ENCODE measurements at places on chromosomes 1 and 21.

GRCh38 chr1:226671277-226671676, 67.8 kb downstream of the ITPKB start:
- no peak for DNase-seq

DNA sequence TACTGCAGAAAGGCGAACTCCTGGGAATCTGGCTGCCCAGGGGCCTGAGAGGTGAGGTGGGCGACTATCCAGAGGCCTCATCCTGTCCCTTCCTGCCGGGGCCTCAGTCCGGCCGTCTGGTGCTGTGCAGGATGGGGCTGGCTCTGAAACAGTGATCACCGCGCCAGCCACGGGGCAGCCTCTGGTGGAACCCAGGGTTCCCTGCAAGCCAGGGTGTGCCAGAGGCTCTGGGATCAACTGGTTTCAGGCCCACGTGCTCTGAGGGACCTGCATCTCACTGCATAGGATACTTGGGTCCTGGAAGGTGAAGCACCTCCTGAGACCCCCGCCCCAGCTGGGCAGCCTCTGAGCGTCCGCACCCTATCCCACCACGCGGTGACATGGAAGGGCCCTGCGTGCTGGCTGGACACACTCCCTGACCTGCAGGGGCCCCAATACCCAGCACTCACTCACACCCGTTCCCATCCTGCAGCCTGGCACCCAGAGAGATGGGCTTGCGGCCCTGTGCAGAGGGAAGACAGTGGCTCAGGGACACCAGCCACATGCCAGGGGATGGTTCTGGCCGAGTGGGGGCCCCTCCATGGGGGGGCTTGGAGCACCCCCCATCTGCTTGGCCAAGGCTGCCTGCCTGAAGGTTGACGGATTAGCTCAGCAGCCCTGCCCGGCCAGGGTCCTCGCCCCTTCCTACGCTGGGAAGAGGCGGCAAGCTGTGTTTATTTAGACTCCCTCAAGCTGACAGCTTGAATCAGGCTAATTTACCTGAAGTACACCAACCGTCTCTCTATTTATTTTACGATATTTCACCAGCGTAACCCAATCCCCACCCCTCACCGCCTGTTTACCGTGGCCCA, 64.3 kb upstream of the TTC34 start:
- no peak for DNase-seq

DNA sequence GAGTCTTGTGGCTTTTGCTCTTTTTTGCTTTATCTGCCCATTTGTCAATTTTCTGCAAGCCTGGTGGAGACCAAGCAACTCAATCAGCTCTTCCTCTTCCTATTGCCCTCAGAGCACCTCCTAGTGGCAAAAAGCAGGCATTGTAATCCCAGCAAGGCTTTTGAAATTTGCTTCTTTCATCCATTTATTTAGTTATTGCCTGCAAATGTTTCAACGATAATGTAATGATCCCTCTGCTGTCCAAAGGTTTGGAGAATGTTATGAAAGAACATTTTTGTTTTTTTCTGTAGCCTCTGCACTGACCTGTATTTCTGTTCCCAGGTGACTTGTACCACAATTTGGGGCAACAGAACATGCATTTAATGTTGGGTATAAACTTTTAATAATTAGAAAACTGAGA, 127.8 kb downstream of the GABPA start:
- DNase-seq = peak; percentile 17

DNA sequence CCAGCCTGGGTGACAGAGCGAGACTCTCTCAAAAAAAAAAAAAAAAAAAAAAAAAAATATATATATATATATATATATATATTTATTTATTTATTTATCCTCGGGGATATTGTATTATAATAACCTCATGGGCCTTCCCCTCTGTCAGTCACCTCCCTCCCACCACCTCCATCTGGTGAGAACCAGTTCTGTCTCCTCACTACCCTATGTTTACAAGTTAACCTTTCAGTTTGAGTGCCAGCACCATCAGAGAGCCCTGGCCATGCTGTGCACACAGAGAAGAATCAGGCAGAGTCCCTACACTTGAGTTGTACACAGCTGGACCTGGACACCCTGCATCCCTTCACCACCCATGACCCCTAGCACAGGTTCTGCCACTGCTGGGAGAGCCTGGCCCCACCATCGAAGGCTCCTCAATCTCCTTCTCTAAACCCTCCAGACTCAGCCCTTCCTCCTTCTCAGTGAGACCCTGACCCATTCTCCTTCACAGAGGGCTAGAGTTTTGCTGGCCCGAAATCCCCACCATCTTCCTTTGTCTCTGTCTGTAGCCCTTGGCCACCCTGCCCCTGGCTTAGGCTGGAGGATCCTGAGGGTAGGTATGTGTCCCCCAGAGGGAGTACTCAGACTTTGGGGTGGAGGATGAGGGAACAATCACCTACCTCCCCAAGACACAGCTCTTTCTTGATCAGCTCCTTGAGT, 1.2 kb downstream of the S100A5 start:
- DNase-seq = no peak

DNA sequence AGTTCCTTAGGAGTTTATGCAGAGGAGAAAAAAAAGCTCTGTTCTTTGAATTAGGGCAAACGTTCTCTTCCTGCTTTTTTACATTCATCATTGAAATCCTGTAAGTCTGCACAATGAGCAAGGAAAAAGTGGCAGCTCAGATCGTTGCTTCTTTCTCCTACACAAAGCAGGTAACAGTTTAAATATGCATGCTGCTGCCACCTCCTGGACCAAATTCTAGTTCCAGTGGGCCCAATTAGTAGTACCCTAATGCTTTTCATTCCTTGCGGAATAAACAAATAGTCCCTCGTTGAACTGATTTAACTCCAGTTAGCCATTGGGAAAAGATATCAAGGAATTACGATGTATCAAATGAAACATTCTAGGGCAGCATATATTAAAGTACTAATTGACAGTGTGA, 20.1 kb downstream of the YTHDF2 start:
- no peak for DNase-seq

DNA sequence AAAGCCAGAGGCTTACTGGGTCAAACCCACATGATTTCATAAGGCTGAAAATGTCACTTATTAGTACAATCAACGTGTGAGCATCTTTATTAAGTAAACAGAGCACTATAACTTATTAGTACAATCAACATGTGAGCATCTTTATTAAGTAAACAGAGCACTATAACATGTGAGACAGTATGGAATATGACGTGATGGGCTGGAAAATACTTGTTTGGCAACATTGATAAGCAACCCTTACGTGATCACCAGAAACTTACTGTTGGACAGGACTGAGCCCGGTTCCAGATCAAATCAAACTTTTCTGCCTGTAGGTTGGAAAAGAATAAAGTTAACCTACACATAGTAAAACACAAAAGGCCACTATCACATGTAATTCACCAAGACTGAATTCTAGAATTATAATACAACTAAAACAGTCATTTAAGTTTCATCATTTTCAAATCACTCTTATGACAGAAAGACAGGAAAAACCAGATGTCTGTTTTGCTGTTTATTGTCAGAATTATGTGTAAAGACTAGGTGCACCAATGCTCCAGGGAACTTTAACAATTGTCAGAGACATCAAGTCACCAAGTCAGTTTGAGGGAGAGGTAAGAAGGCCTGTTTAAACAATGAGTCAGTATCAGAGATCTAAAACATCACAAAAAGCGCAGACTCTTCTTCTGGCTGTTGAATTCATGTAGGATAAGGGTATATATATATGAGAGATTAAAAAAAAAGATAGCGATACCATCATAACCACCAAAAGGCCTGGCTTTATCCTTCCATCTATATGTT, 15.7 kb downstream of the ATPAF1 start:
- no peak for DNase-seq
